Kidney (tissue), 22 donors: ENCODE measurements at places on chromosomes 2 and 18. TPM values are rescaled to one million over a fixed set of nuclear protein-coding genes. Genes with fewer than 3 reads are reported as not detected.

The CCDC121 gene
- polyA plus RNA-seq, result 4.2 TPM

The IL18RAP gene
- polyA plus RNA-seq, result not detected

The PROKR1 gene
- polyA plus RNA-seq, result not detected

The PXDN gene
- polyA plus RNA-seq, result 4.7 TPM

The CFAP65 gene
- polyA plus RNA-seq, result 0.73 TPM

The REG3A gene
- polyA plus RNA-seq, result not detected

The GFPT1 gene
- polyA plus RNA-seq, result 9.5 TPM

The TOGARAM2 gene
- 1.4 TPM for polyA plus RNA-seq

The CSRNP3 gene
- polyA plus RNA-seq, result 3.3 TPM

The LRP2 gene
- 44.7 TPM for polyA plus RNA-seq

The RESP18 gene
- polyA plus RNA-seq, result not detected

The RAMP1 gene
- polyA plus RNA-seq, result 17.3 TPM

The HOXD8 gene
- 122 TPM for polyA plus RNA-seq

The GAREM2 gene
- 1.2 TPM for polyA plus RNA-seq

The INHBB gene
- 0.49 TPM for polyA plus RNA-seq

The IGFBP5 gene
- 362 TPM for polyA plus RNA-seq

The LINC00305 gene
- not detected for polyA plus RNA-seq
